Neural crest cell (in vitro differentiated cells): ENCODE measurements at places on chromosomes 6 and 20.

- no peak overlapping the region for H3K27ac ChIP-seq
- no peaks in the 10 kb centered on the region for H3K36me3 ChIP-seq
- peaks cover 2% of the 10 kb centered on the region for H3K4me1 ChIP-seq
Observed at GRCh38 chr6:159082039-159082815, 37.4 kb upstream of the TAGAP start.

GRCh38 chr6:41047745-41048732, 5.0 kb upstream of the APOBEC2 start:
- peaks cover 23% of the 10 kb centered on the region for H3K4me1 ChIP-seq
- peak overlapping the region; percentile 89 for H3K27ac ChIP-seq
- H3K27me3 ChIP-seq = no peaks in the 10 kb centered on the region
- H3K36me3 ChIP-seq = no peaks in the 10 kb centered on the region

DNA sequence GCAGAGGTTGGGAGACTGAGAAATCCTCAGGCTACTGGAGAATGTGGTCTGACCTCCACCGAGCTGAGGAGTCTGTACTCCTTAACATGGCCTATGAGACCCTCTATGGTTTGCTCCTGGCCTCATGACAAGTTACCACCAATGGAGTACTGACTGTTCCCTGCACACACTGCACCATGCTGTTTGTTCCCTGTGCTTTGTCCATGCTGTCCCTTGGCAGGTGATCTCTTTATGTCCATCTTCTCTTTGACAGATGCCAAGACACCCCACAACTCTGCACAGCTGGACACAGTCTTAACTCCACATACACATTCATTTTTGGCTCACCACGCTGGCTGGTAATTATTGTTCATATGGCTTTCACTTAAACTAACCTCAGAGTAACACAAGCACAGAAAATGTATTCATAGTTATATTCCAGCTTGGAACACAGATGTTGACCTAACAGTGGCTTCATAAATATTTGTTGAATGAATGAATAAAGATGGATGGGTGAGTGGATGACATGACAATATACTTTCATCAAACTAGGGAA, 258.0 kb downstream of the ATXN1 start:
- no peak for DNase-seq
- H3K4me3 ChIP-seq = no peak overlapping the region
- peaks cover 1% of the 10 kb centered on the region for H3K36me3 ChIP-seq
- H3K27me3 ChIP-seq = no peaks in the 10 kb centered on the region
- H3K27ac ChIP-seq = no peak overlapping the region

- H3K4me1 ChIP-seq = peaks cover 37% of the 10 kb centered on the region
- peaks cover 86% of the 10 kb centered on the region for H3K27me3 ChIP-seq
Observed at GRCh38 chr6:27684264-27685211, 211.6 kb upstream of the ZNF184 start.

GRCh38 chr20:17460119-17460518, 71.1 kb downstream of the BFSP1 start:
- H3K27me3 ChIP-seq = no peaks in the 10 kb centered on the region
- no peak overlapping the region for H3K27ac ChIP-seq
- DNase-seq = no peak
- no peak overlapping the region for H3K4me3 ChIP-seq

GRCh38 chr6:55794136-55794812, 81.1 kb downstream of the BMP5 start:
- H3K4me3 ChIP-seq = no peak overlapping the region
- DNase-seq = no peak
- no peaks in the 10 kb centered on the region for H3K27me3 ChIP-seq

DNA sequence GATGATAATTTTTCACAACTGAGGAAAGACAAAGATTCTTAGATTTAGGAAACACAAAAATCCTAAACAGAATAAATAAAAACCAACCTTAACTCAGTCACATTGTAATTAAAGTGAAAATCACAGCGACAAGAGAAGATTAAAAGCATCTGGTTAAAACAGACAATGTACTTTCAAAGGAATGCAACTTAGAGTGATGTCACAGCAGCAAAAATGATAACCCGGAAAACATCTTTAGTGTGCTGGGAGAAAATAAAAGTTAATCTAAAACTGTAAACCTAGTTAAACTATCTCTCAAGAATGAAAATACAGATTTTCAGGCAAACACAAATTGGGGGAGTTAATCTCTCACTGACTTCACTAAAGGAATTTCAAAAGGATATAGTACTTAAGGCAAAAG, 76.8 kb upstream of the OGFRL1 start:
- H3K4me3 ChIP-seq = no peak overlapping the region
- no peak overlapping the region for H3K27ac ChIP-seq
- no peaks in the 10 kb centered on the region for H3K27me3 ChIP-seq
- H3K4me1 ChIP-seq = no peaks in the 10 kb centered on the region

DNA sequence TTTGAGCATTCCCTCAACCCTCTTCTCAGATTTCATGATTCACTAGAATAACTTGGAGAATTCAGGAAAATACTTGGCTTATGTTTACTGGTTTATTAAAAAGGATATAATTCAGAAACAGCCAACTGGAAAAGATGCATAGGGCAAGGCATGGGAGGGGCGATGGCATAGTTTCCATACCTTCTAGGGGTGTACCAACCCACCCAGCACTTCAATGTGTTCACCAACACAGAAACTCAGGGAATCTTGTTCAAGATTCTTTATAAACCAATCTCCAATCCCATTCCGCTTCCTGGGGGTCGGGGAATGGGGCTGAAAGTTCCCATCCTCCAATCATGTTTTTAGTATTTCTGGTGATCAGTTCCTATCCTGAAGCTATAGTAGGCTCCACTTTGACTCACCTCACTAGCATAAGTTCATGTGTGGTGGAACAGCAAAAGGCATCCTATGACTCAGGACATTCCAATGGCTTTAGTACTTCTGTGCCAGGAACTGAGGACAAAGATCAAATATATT, 164.4 kb downstream of the SIM1 start:
- no peak overlapping the region for H3K4me3 ChIP-seq
- no peak overlapping the region for H3K27ac ChIP-seq
- no peak for DNase-seq
- H3K27me3 ChIP-seq = no peaks in the 10 kb centered on the region
- H3K4me1 ChIP-seq = no peaks in the 10 kb centered on the region
- H3K36me3 ChIP-seq = no peaks in the 10 kb centered on the region

- H3K27ac ChIP-seq = no peak overlapping the region
- DNase-seq = no peak
- H3K4me3 ChIP-seq = no peak overlapping the region
- no peaks in the 10 kb centered on the region for H3K27me3 ChIP-seq
Observed at GRCh38 chr6:74289884-74290283, 593.9 kb downstream of the CD109 start.

- no peaks in the 10 kb centered on the region for H3K36me3 ChIP-seq
- no peak overlapping the region for H3K4me3 ChIP-seq
- DNase-seq = peak; percentile 74
- H3K27me3 ChIP-seq = peaks cover 62% of the 10 kb centered on the region
- no peaks in the 10 kb centered on the region for H3K4me1 ChIP-seq
Observed at GRCh38 chr20:21808863-21809664, 103.6 kb downstream of the PAX1 start.

- H3K4me1 ChIP-seq = peaks cover 8% of the 10 kb centered on the region
- no peak for DNase-seq
- no peaks in the 10 kb centered on the region for H3K27me3 ChIP-seq
Observed at GRCh38 chr6:12075067-12075563, 63.0 kb downstream of the HIVEP1 start.

DNA sequence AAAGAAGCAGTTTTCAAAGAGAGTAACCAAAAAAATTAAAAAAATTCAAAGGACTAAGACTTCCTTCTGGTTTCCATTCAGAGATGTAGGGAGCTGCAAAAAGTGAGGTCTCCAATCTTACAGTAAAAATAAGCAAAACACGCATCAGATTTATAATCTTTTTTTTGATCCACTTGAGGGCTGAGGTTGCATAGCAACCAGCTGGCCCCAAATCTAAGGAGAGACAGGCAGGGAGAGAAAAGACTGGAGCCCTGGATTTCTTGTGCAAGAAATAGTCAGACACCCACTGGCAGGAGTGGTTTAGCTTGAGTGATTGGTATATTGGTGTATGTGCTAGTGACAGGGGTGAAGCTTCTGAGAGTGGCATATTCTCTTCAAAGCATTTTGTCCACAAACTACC, 135.9 kb upstream of the FUT9 start:
- no peaks in the 10 kb centered on the region for H3K27me3 ChIP-seq
- no peaks in the 10 kb centered on the region for H3K36me3 ChIP-seq
- DNase-seq = no peak
- no peaks in the 10 kb centered on the region for H3K4me1 ChIP-seq
- H3K4me3 ChIP-seq = no peak overlapping the region
- H3K27ac ChIP-seq = no peak overlapping the region

DNA sequence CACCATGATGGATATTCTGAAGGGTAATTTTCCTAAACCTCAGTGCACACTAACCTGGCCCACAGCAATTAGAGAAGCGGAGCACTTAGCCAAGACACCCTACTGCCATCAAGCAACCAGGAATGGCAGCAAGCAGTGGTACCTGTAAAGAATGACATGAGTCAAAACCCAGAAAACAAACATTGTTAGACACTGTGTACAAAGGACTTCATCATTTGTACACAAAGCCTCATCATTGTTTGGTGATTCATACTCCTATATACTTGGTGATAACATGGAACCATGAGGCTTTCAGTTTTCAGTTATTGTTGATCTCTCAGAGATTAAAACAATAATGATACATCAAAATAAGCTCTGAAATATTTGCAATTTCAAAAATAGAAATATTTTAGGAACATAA, 74.6 kb downstream of the MLIP start:
- H3K4me3 ChIP-seq = no peak overlapping the region
- DNase-seq = no peak
- H3K27ac ChIP-seq = no peak overlapping the region
- H3K27me3 ChIP-seq = no peaks in the 10 kb centered on the region
- no peaks in the 10 kb centered on the region for H3K36me3 ChIP-seq
- no peaks in the 10 kb centered on the region for H3K4me1 ChIP-seq

DNA sequence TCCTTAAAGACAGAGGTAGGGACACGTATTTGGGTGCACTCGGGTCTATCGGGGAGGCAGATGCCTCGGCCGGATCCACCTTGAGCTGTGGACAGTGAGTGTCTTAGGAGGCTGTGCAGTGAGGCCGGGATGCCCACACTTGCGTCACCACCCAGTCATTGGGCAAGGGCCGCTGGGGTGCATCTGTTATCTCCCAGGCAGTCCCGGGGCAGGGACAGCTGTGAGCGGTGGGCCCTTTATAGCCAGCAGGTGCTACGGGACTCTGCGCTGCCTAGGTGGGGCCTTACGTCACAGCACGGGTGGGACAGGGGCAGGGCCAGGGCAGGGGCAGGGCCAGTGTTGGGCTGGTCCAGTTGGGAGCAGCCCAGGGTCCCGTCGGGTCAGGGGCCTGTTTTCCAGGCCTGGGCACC, 689 bp upstream of the COL20A1 start:
- no peaks in the 10 kb centered on the region for H3K36me3 ChIP-seq
- DNase-seq = no peak
- no peak overlapping the region for H3K4me3 ChIP-seq
- H3K27me3 ChIP-seq = peaks cover 4% of the 10 kb centered on the region
- H3K4me1 ChIP-seq = peaks cover 26% of the 10 kb centered on the region
- H3K27ac ChIP-seq = no peak overlapping the region

DNA sequence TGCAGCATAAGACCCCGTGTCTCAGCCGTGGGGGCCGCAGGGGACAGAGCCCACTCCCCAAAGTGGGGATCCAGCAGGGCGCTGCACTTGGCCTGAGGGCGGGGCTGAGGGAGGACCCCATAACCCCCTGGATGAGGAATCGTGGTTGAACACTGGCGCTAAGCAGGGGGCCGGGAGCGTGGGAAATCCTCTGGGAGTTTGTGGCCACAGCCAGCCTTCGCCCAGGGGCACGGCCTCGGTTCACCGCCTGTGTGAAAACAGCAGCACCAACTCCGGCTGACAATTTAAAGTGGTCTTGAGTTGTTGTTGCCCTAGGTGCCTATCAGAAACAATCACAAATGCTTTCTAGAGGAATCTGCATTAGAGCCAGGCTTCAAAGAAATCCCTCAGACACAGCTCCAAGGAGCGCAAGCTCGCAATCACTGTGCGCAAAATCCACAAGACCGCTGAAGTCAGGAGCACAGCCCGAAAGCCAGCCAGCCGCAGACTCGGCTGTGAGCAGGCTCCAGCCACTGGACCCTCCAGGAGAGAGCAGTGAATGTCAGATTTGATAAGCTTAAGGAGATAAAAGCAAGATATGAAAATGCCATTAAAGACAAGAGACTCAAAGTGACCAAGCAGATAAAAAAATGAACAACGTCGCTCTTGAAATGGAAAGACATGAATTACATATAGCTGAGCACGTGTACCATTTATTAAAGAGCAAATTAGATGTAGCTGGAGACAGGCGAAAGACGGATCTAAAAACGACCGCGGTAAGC, 10.9 kb upstream of the RPS6KA2 start:
- peaks cover 3% of the 10 kb centered on the region for H3K36me3 ChIP-seq
- DNase-seq = no peak

- peak overlapping the region; percentile 92 for H3K27ac ChIP-seq
- peaks cover 43% of the 10 kb centered on the region for H3K4me1 ChIP-seq
- H3K4me3 ChIP-seq = peak overlapping the region; percentile 90
- peaks cover 69% of the 10 kb centered on the region for H3K27me3 ChIP-seq
- peaks cover 12% of the 10 kb centered on the region for H3K36me3 ChIP-seq
Observed at GRCh38 chr6:170286934-170287265, 4.0 kb downstream of the DLL1 start.
